Activated T-helper 1 cell treated with Interleukin-2 at 50 U/mL for 16 hours (primary cell): ENCODE measurements at places on chromosomes 16 and 17.
A peak's percentile ranks its signal among the peaks of the same experiment; 100 is the strongest.

GRCh38 chr16:61421111-61421510, 615.1 kb downstream of the CDH8 start:
- DNase-seq, result no peak

- DNase-seq, result no peak
Observed at GRCh38 chr16:1070084-1070863, 2.3 kb upstream of the SSTR5 start.

DNA sequence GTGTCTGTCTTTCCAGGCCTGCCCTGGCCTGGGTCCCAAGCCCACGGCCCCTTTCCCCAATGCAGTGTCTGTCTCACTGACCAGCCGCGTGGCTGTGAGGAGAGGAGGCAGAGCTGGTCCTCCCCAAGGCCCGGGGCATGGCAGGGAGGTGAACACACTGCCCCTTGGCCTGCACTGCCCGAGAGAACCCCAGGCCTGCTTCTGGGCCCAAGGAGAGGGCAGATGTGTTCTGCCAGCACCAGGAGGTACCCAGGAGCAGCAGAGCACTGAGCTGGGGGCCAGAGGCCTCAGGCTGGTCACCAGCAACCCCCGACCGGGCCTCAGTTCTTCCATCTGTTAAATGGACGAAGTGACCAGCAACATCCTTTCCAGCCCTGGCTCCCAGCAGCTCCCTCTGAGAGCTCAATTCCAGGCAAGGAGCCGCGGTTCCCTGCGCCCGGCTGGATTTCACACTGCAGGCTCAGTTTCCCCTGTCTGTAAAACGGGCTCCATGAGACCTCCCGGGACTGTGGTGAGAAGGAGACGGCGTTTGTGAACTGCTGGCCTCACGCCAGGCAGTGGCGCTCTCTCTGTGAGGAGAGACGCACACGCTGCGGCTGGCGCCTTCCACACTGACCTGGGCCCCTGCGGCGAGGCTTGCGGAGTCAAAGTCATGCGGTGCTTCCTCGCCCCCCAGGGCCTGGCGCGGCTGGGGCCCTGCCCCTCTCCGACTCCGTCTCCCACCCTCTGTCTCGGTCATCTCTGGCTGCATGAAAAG, 8.1 kb upstream of the ZFPM1 start:
- no peak for DNase-seq

GRCh38 chr17:27601069-27601974, 29.7 kb upstream of the LGALS9 start:
- DNase-seq, result peak; percentile 64

DNA sequence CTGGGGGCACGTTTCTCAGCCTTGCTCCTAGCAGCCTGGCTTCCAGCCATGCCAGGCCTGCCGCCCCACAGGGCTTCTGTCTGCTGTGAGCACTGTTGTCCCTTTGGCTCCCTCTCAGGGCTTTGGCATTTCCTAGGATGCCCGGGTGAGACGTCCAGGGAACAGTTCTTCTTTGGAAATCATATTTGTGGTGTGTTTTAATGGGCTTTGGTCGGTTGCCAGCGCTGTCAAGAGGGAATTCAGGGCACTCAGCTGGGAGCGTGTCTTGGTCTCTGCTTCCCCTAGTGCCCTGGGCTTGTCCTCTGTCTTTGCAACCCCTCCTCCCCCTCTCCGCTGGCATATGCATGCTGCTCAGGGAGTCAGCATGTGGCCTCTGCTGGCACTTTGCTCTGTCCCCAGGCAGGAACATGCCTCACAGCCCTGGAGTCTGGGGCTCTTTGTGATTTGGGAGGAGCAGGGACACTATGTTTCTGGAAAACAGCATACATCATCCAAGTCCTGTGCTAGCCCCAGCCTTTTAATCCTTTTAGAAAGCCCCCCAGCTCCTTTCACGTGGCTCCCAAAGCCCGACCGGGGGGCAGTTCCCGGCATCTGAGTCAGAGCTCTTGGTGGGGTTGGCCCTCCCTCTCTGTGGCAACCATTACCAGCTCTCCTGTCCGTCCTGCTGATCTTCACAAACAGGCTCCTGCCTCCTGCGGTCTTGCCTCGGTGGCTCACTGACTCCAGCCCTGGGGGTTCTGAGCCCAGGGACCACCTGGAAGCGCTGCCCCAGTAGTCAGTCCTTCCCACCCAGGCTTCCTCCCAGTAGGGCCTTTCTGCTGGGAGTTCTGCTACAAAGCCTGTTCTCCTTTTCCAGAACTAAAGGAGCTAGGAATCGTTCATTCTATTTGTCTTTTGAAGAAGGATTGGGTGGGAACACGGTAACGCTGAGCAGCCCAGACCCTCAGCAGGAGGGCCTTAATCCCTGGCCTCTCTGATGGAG, 26.7 kb downstream of the SAP30BP start:
- DNase-seq, result no peak
